ENCODE measurements at places on chromosomes 11 and 22.

- no peak for DNase-seq
Measured at GRCh38 chr11:14012846-14013245, 50.3 kb downstream of the SPON1 start.

DNA sequence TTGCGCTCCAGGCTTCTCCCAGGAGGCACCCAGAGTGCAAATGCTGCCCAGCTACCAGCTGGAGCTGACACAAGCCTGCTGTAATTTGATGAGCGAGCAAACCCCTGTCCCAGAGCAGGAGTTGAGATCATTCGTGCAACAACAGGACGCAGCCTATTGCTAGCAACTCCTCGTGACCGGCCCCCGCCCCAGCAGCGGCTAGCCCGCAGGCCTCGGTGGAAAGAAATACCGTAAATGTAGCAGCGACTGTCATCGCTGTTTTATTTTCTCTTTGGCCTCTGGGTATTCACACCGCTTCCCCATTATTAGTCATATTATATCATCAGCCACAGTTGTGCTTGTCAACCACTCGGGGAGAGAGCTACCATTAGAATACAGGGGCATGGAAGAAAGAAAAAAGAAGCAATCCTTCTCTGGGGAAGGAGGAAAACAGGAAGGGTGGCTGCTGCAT is 59.2 kb upstream of the ATXN10 start:
- DNase-seq, result peak; percentile 46

DNA sequence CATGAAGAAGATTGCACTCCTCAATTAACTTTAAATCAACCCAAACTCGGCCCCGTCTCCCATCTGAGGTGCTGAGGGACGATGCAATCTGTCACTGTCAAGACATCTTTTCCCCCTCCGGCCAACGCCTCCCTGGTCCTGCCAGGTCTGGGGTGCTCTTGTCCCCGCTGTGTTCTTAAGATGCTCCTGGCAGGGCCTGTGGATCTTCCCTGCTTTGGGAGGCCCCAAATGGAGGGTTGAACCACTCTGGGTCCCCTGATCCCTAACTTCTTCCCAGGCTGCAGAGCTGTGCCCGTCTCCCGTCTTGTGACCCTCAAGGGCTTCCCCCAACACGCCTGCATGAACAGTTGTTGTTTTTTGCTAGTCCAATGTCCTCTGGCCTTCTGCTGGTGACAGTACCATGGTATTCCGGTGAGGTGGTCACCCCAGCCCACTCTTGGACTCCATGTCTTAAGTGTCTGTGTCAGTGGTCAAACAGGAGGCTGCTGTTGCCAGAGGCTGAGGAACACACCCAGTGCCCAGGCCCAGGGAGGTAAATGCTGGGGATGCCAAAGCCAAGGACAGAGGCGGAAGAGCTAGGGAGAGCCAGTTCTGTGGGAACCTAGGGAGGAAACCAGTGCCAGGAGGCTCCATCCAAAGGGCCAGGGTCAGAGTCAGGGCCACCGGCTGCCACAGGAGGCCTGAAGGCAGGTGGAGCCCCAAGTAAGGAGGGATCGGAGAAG is 70.6 kb upstream of the SHANK2 start:
- DNase-seq, result no peak

DNA sequence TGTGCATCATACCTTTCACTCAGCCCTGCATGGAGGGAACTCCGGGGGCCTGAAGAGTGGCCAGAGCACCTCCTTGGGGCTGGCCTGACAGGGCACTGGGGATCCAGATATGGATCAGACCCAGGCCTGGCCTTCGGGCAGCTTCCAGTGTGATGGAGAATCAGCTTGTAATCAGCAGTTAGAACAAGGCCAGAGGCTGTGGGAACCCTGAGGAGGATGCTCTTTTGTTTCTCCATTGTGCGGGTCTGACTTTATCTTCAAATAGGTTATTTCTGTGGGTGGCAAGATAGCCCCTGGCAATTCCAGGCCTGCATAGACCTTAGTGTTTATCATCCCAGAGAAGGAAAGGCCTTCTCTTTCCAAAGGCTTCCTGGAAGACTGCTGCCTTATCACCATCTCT is 12.3 kb downstream of the DGAT2 start:
- no peak for DNase-seq

- DNase-seq, result no peak
Measured at GRCh38 chr11:35850191-35850590, 93.7 kb upstream of the LDLRAD3 start.

DNA sequence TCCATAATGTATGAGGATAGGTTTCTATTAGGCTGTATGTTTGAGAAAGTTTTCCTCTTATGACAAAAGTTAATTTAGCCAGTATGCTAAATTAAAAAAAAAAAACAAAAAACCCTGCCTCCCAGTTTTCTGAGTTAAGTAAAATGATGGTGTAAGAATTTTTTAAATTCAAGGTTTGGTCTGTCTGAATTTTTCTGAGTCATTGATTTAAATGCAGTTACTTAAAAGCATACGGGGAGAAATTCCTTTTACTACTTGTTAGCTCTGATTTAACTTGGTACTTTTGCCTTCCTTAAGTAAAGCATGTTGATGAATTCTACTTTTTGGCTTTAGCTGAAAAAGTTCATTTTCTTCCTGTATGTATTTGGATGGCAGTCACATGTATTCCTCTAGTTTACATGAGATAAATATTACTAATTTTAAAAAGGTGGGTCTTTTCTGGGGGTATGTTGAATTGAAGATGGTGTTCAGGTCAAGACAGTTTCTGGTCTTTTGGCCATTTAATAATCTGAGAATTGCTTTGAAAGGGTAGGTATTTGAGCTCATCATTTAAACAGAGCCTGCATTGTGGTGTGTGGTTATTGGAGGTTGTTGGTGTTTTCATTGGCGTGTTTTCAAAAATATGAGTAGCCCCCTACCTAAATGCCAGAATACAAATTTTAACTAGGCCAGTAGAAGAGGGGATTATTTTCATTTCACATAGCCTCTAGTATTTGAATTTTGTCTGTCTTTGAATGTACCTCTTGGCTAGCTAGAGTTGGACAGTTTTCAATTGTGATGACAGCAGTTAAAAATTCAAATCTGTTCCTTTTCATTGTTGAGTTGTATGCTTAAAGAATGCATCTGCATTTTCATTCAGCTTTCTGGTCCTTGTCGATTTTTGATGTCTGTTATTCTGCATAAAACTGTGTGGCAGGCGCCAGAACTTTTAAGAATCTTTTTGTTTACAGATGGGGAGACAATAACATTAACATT is 64.7 kb downstream of the MTMR3 start:
- DNase-seq, result no peak

DNA sequence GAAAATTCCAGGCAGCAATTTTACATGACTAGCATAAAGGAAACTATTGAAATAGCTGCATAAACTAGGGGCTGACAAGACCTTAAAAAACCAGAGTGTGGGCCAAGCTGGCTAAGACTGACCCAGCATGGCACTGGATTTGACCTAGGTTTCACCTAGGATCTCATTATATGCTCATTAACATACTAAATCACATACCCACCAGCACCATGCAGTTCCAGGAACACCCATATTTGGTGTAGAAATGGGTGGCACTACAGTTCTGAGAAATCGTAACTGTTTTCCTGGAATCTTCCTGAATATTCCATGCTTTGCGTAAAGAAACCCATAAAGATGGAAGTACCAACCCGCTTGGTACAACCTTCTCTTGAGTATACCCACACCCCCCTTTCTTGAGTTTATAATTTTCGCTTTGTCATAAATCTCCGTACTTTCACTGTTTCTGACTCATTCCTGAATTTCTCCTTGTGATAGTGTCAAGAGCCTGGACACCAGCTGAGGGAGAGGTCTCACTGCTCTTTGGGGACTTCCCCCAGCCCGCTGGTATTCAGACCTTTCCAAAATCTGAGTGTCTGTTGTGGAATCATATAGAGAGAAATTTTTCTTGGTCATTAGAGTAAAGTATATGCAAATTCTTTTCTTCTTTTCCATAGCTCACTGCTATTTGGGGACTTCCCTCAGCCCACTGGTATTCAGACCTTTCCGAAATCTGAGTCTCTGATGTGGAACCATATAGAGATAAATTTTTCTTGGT is 55.1 kb downstream of the MTMR3 start:
- DNase-seq, result no peak

DNA sequence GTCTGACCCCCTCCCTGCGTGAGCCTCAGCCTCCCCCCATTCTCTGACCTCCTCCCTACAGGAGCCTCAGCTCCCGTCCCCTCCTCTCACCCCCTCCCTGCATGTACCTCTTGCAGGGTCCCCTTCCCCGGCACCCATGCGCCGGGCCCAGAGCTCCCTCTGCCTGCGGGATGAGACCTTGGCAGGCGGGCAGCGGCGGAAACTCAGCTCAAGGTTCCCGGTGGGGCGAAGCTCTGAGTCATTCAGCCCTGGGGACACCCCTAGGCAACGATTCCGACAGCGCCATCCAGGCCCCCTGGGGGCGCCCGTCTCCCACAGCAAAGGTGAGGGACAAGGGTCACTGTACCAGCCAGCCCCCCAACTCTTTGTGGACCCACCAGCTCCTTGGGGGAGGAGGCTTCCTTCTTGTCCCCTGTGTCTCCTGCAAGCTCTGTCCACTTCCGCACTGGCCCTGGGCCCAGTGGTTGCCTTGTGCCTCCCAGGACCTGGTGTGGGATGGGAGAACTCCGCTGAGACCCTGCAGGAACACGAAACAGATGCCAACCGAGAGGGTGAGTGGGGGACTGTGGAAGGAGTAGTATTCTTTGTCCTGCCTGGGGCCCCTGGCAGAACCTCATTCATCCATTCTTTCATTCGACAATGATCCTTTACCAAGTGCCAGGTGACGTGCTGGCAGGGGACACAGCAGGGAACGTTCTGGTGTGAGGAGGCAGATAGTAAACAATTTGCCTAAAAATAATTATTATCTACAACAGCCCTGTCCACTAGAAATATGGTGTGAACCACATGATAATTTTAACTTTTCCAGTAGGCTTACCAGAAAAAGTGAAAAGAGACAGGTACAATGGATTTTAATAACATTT is 3.7 kb upstream of the RPS6KA4 start:
- peak; percentile 57 for DNase-seq

DNA sequence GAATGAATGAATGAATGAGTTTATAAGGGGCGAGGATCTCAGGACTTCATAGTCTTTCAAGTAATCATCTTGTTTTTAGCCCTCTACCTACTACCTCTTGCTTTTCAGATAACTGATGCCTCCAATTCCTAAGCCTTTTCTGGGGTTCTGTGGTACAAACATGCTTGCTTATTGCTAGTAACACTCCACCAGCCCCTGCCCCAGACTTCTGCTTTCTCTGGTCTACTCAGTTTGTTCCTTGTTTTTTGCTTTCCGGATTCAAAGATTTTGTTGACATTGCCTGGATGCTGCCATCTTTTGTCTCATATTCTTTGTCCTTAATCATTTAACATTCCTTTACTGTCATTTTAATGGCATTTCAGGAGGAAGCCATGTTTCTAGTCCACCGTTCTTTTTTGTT is 8.9 kb upstream of the TMEM9B start:
- DNase-seq, result no peak

DNA sequence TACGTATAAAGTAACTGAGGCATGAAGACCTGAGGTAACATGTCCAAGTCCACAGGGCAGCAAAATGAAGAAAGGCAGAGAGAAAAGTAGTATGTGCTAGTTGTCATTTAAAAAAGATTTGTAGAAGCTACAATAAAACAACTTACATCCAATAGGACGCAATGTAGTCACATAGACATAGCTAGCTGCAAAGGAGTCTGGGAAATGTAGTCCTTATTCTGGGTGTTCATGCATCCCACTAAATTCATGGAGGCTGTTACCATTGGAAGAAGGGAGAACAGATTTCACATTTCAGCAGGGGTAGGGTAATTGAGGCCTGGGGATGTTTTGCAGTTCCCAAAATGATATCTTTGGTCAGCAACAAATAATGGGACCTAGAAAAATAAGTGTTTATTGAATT is 571.4 kb downstream of the MIAT start:
- DNase-seq, result no peak

DNA sequence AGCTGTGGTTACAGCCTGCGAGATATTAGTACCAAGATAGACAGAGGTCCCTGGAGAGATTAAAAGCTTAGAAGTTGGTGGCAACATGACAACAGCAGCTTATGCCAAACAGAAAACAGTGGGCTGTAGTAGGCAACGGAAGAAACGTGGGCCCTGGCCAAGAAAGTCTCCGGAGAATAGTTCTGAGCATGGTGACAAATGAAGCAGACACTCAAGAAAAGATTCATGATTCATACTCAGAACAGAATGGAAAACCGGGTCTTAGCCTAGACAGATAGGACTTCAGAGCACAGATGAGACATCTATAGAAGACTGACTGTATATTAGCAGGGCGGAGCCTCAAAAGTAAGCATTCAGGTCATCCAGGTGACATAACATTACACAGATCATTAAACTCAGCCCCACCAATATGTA is 727.4 kb downstream of the ETS1 start:
- DNase-seq, result no peak

DNA sequence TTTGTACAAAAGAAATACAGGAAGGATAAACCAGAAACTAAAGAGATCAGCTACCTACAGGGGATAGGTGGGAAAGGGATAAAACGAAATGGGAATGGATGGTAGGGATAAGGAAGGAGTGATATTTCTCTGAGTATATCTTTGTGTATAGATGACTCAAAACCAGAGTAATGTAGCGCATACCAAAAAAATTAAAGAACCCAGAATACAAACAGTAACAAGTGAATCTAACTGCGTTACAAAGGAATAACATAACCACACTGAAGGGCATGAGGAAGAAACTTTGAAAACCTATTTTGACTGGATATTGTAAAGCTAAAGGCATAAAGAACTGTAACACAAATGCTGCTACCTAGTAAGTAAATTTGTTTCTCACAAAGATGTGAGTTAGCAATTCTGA is 37.9 kb downstream of the MAPK1 start:
- DNase-seq, result no peak

DNA sequence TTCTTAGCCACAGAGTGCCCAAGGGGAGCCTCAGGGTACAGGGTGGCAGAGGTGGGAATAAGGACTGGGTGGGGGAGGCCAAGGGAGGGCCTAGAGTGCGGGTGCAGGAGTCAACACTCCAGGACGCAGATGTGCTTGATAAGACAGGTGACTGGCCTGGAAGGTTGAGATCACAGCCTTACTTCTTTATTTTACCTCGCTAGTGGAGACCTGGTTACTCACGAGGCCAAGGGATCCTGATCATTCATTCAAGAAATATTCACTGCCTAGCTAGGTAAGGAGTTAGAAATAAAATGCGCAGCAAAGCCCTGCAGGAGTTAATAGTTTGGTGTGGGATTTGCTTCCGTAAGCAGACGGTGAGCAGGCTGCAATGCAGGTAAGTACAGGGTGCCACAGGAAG is 13.2 kb upstream of the PEX26 start:
- no peak for DNase-seq

DNA sequence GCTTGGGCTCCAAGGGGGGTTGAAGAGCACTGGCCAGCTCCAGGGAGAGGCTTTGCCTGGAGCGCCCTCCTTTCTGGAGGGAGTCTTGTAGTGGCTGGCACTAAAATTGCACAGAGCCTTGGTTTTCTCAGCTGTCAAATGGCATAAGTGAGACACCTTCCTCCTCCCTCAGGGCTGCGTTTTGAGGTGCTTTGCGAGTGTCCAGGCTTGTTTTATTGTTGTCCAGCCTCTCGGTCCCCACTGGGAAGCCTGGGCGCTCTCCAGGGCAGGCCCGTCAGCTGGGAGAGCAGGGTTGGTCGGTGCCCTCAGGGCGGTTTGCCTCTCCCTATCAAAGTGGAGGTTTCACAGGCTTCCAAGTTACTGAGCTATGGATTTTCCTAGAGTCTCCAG is 149.3 kb upstream of the B3GAT1 start:
- no peak for DNase-seq

- peak; percentile 50 for DNase-seq
Measured at GRCh38 chr11:64186492-64187165, 658 bp downstream of the STIP1 start.

All from CD4-positive, alpha-beta T cell treated with Interleukin-6 for 4 hours (primary cell).